Hematopoietic multipotent progenitor cell treated with erythropoietin and hydrocortisone succinate and interleukin-3 and kit ligand, for 15 days (in vitro differentiated cells): ENCODE measurements at places on chromosomes 6 and 20.

DNA sequence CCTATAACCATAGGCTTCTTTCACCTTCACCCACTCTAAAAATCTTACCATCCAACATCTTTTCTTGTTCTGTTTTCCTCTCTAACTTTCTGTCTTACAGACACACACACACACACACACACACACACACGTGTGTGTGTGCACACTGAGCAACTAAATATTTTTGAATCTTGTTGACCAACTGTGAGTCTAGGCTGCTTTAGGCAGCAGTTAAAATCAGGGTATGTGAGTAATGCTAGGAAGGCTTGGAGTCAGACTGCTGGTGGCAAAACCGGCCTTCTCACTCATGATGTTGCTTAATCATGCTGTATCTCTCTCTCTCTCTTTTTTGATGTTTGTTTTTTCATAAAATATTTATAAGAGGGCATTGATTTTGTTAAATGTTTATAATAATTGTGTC is 103.1 kb upstream of the TBX18 start:
- no peak for DNase-seq

- DNase-seq = no peak
Observed at GRCh38 chr6:89729818-89730217, 89.8 kb downstream of the MDN1 start.

DNA sequence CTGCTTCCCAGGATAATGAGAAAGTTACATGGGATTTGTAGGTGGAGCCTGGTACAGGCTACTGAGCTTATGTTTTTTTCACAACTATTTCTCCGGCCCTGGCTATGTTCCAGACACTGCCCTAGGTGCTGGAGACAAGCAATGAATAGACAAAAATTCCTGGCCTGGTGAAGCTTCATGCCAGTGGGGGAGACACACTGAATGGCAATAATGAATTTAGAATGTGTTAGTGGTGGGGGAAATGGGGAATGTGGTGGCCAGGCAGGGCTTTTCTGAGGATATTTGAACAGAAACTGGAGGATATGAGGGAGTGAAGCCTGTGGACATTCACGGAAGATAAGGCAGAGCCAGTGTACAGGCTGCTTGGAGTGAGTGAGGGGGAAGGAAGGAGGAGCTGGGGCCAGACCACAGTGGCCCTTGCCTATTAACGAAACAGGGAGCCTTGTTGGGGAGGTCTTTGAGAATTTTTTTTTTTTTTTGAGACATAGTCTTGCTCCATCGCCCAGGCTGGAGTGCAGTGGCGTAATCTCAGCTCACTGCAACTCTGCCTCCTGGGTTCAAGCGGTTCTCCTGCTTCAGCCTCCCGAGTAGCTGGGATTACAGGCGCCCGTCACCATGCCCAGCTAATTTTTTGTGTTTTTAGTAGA is 6.6 kb downstream of the FOXS1 start:
- no peak for DNase-seq

DNA sequence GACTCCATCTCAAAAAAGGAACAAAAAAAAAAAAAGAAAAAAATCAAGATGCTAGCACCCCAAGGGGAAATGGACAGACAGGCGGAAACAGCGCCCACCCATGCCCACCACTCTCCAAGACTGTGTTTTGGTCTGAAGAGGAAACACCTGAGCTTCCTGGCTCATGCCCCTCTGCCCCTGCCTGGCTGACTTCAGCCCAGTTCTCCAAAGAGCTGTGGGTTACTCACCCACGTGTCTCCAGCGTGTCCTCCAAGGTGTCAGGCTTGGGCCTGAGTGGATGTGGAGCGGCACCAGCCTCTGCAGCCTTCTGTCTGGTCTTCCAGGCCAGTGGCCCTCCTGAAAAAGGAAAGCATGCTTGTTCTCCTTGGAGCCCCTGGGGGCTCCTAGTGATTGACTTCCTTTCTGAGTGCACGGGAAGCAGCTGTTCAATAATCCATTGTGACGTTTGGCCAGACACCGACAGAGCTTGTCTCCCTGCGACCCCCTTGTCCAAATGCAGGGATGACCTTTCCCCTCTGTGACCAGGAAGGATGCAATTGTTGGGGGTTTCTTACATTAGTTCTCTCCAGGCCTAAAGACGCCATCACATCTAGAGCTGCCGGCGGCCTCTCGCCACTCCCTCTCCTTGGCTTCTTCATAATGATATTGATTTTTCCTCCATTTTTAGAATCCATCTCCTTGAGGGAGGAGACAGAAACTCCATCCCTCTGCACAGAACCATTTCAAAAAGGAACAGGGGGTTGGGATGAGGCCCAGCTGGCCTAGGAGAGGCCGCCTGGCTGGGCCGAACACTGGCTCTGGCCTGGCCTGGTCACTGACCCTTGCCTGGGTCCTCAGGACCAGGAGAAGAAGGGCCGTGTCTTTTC is 58.4 kb downstream of the ADNP start:
- DNase-seq = no peak

DNA sequence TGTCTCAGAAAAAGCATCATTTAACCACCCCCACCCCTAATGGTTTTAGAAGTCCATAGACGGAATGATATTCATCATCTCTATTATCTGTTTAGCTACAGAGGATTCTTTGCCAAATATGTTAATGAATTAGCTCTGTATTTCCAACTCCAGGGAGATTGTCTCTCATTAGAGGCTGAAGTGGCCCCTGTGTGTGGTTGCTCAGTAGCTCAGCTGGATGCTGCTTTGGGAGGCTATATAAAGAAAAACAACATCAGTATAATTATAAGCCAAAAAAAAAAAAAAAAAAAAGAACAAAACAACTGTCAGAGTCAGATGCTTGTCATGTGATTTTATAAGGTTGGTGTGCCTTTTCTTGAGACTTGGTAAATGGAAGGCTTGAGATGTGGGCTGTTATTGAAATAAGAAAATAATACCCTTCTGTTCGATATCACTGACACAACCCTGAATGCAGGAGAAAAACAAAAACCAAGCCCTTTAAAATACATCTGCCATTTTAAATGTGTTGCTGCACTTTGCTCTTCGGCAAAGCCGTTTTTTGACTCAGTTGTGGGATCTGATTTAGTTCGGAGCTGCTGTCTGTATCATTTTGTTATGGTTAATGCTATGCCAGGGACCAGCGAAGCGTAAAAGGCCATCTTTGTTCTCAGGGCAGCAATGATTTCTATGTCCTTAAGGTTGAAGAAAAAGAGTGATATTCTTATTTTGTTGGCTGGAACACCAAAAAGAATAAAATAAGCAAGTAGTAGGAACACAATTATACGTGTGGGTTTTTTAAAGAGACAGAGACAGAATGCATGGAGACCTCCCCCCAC is 422.6 kb downstream of the QKI start:
- no peak for DNase-seq

DNA sequence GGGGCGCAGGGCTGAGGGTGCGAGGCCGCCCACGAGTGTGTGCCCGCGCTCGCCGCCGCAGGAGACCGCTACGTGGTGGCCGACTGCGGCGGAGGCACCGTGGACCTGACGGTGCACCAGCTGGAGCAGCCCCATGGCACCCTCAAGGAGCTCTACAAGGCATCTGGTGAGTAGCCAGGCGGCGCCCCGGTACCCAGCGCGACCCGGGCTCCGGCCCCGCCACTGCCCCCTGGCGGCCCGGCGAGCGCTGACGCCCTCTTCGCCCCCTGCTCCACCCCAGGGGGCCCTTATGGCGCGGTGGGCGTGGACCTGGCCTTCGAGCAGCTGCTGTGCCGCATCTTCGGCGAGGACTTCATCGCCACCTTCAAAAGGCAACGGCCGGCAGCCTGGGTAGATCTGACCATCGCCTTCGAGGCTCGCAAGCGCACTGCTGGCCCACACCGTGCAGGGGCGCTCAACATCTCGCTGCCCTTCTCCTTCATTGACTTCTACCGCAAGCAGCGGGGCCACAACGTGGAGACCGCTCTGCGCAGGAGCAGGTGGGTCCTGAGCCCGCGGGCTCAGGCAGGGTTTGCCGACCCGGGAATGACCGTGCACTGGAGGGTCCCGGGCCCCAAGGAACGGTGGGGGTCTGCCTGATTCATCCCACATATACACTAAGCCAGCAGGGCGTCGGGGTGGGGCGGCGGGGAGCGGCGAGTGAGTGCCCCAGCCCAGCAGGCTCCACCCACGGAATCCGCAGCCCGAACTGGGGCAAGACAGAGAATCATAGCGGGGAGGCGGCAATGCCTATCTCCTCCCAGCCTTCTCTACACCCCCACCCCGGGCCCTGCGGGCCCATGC is 17.4 kb downstream of the HSPA12B start:
- peak; percentile 51 for DNase-seq

DNA sequence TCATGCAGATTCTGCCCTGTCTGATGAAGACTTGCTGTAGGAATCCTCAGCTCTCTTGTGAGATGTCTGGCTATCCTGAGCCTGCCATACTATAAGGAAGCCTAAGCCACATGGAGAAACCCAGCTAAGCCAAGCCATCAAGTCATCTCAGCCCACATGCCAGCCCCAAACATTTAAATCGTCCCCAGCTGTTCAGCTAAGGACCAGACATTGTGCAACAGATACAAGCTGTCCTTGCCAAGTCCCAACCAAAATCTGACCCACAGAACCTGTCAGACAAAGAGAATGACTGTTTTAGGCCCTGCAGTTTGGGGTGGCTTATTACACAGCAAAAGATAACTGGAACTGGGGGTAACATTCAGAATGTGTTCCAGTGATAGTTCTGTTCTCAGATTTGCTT is 36.8 kb upstream of the FOXC1 start:
- no peak for DNase-seq

DNA sequence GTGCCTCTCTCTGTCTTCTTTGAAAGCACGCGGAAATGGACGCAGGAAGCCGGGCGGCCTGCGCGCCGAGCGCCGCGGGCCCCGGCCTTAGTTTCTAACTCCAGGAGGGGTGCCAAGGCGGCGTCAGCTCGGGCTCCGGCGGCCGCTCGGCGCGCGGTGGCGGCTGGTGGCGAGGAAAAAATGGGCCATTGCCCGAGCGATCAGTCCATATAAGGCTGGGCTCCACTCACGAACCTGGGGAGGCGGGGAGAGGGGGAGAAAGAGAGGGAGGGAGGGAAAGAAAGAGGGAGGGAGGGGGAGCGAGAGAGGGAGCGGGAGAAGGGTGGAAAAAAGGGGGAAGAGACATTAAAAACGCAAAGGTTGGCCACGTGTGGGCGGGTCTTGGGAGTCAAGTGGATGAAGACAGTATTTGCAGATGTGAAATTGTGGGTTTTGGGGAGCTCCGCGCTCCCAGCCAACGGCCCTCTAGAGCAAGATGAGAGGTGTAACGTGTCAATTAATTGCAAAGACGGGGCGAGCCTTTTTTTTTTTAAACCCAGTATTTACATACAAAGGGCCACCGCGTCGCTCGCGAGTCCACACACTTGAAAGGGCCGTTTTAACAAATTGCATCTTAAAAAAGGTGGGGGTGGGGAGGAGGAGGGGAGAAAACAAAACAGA is at the start of gene NKX2-2:
TSS of gene NKX2-2 (minus strand) at position 184 of the 660 bp plus-strand sequence. CDS start 395 bp downstream, outside the sequence.
- no peak for DNase-seq

DNA sequence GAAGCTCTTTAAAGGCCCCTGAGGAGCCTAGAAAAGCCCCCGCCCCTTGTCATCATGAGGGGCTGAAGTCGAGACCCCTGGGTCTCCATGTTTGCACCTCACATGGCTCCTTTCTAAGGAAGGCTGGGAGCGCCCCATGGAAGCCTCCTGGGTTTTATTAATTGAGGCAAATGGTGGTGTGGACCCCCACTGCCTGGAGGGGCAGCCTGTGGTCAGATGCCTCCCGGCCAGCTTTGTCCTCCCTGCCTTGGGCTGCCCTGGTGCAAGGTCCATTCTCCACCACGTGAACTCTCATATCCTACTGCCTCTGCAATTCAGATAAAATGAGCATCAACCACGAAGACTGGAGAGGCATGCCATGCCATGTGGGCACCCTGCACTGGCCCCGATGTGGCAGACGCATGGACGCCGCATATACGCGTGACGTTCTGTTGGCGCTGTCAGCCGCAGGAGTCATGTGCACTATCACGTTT is 295.5 kb downstream of the TAF4 start:
- no peak for DNase-seq

GRCh38 chr6:89585154-89585553 is 53.4 kb downstream of the LYRM2 start:
- no peak for DNase-seq

DNA sequence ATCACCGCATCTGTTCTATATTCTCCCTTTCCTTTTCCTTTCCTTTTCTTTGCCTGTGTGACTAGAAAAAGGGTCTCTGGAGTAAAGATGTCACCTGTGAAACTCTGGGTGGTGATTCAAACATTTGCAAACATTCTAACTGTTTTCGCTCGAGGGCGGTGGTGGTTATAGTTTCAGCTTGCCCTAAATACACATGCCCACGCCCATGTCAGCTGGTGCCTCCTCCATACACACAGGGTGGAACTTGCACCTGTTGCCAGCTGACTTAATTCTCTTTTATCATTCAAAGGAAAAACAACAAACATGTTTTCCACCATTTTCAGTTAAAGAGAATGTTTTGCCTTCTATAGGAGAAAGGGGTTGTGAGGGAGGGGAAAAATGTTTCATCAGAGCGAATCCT is 381.9 kb upstream of the ARID1B start:
- no peak for DNase-seq

GRCh38 chr6:2257363-2257762 is 12.0 kb upstream of the GMDS start:
- DNase-seq = no peak

- no peak for DNase-seq
Observed at GRCh38 chr6:26258212-26258977, 106.6 kb upstream of the BTN3A2 start.

- no peak for DNase-seq
Observed at GRCh38 chr6:99426451-99426757, 1.3 kb upstream of the PNISR start.

DNA sequence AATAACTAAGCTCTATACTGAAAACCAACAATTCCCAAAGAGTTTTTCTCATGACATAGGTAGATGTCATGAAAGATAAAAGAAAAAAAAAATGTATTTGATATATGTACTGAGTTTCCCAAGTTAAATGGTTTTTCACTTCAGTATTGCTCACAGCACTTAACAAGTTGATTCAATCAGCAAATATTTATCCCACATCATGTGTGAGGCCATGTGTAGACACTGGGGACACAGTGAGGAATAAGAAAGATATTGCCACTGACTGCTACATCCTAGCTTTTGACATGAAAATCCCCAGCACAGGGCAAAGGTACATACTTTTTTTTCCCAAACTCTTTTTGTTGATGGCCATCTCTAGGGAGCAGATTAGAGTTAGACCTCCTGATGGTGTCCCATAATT is 25.3 kb downstream of the SPTLC3 start:
- DNase-seq = no peak

DNA sequence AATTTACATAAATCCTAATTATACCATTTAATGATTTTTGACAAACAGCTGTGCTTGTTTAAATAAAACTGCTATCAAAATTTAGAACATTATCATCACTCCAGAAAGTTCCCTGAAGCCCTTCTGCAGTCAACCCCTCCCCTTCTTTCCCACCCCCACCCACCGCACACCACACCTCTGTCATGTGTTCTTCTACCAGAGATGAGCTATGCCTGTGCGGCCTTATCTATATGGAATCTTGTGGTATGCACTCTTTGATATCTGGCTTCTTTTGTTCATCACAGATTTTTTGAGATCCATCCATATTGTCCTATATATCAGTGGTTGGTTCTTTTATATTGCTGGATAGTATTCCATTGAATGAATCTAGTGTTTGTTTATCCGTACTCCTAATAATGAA is 7.2 kb downstream of the MYLIP start:
- no peak for DNase-seq
